ENCODE measurements at places on chromosomes 5 and 9.

DNA sequence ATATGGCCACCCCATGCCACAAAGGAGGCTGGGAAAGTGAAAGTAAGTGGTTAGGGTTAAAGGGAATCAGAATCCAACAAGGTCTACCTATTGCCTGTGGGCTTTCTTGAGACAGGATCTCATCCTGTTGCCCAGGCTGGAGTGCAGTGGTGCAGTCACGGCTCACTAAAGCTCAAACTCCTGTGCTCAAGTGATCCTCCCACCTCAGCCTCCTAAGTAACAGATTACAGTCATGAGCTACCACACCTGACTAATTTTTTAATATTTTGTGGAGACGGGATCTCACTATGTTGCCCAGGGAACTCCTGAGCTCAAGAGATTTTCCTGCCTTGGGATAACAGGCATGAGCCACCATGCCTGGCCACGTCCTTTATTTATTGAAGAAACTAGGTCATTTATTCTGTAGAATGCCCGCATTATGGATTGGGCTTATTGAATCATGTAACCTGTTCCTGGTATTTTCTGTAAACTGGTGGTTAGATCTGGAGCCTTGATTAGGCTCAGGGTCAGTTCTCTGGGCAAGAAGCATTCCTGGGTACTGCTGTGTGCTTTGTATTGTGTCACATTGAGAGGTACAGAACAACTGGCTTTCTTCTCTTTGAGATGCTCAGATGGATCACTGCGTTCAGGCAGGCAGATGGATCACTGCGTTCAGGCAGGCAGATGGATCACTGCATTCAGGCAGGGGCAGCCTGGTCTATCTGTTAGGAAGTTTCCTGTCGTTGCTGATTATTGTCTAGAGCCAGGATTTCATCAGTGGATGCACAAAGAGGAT, 41.6 kb downstream of the ERGIC1 start:
- no peak for DNase-seq

DNA sequence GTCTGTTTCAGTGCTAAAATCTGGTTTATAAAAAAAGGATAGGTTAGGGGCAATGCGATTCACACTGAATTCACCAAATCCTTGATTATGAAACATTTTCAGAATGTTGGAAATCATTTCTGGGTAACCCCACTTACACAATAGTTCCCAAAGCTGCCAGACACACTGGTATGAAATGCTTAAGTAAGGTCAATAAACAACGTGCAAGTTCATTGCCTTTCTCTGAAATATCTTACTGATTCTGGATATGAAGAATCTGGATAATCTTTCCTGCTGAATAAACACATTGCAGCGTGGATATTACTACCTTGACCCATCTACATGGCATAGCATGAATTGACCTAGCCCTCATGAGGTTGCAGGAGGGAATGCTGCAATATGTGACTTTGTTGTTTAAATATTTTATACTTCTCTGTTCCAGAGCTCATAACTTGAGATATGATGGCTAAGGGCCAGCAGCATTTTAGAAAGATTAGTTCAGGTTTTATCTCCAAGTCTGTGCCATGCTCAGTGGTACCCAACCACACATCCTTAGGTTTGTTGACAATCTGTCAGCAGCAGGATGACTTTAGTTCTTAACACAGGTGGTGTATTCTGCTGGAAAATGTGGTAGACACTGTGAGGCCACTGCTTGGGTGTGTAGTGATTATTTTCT, 121.0 kb downstream of the NREP start:
- DNase-seq: peak; percentile 36

GRCh38 chr5:98573834-98574320, 199.6 kb upstream of the RGMB start:
- DNase-seq: no peak

GRCh38 chr9:77018969-77019235, 553 bp upstream of the FOXB2 start:
- DNase-seq: no peak

GRCh38 chr9:84230355-84231145, 110.0 kb downstream of the SLC28A3 start:
- peak; percentile 66 for DNase-seq

- DNase-seq: no peak
Observed at GRCh38 chr5:146640285-146640896, 124.4 kb upstream of the GPR151 start.

GRCh38 chr9:110399983-110400382, 62.3 kb upstream of the TXNDC8 start:
- DNase-seq: no peak

- DNase-seq: peak; percentile 62
Observed at GRCh38 chr5:96963267-96963666, 27.4 kb downstream of the LNPEP start.

DNA sequence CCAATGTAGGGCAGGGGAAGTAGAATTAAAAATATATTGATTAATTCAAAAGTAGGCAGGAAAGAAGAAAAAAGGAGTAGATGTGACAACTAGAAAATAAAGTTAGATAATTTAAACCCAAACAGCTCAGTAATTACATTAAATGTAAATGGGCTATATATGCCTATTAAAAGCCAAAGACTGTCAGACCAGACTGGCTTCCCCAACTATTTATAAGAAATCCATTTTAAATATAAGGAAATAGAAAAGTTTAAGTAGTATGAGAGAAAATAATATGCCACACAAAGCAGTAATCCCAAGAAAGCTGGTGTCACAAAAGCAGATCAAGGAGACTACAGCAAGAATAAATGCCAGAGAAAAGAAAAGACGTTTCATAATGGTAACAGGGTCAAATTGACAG, 28.9 kb upstream of the SARDH start:
- no peak for DNase-seq

GRCh38 chr9:14156046-14156445, 157.9 kb downstream of the NFIB start:
- no peak for DNase-seq

DNA sequence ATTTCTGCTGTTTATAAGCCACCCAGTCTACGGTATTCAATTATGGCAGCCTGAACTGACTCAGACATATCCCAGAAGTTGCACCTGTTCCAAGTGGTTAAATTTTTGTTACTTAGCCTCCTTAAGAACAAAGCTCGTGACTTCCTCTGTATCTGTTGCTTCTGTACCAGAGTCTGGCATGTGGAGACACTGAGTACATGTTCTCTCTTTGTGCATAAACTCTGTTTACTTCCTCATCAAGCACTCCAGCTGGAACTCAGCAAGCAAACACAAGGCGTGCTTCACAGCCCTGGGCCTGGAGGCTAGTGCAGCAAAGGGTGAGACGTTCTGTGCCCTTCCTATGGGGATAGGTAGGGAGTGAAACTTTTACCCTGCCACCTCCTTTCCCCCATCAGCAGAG, 19.0 kb downstream of the C9orf152 start:
- no peak for DNase-seq

DNA sequence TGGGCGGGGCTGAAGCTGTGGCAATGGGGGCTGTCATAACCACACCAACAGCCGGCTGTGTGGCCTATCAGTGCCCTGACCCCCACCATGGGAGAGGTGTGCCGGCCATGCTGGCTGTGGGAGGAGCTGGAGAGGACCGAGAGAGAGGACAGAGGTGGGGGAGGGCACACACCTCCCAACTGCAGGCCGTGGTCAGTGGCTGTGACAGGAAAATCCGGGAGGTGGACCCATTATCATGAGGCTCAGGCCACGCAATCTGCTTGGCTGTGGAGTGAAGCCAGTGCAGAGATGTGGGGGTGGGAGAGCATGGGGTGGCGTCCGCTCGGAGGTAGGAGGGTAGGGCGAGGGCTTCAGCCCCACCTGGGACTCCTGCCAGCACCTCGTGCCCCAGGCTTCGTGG, 136.1 kb downstream of the RXRA start:
- DNase-seq: no peak

DNA sequence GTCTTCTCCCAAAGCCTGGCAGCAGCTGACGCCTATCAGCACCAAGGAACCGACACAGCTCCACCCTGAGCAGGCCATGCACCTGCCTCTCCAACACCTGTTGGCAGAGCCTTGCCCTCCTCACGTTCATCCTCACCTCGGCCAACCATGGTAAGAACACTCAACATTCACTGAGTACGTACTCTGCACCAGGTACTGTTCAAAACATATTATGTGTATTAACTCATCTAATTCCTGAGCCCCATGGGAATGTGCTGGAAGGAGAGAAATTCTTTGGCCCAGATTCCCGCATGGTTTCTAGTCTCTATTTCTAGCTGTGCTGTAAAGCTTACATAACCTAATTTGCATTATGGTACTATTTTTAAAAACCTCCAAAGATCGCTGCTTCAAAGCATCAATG, 86.1 kb downstream of the GPR21 start:
- DNase-seq: no peak

DNA sequence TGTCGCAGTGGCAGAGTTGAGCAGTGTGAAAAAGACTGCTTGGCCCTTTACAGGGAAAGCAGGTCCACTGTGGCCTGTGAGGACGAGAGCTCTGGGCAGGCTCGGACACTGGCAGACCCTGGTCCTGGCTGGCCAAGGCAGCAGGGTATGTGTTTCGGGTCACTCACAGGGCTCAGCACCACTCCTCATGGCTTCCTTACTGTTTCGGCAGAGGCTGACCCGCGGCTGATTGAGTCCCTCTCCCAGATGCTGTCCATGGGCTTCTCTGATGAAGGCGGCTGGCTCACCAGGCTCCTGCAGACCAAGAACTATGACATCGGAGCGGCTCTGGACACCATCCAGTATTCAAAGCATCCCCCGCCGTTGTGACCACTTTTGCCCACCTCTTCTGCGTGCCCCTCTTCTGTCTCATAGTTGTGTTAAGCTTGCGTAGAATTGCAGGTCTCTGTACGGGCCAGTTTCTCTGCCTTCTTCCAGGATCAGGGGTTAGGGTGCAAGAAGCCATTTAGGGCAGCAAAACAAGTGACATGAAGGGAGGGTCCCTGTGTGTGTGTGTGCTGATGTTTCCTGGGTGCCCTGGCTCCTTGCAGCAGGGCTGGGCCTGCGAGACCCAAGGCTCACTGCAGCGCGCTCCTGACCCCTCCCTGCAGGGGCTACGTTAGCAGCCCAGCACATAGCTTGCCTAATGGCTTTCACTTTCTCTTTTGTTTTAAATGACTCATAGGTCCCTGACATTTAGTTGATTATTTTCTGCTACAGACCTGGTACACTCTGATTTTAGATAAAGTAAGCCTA, 15.7 kb downstream of the SQSTM1 start:
- DNase-seq: no peak

GRCh38 chr5:151151793-151152192, 5.8 kb downstream of the ANXA6 start:
- DNase-seq: peak; percentile 72

DNA sequence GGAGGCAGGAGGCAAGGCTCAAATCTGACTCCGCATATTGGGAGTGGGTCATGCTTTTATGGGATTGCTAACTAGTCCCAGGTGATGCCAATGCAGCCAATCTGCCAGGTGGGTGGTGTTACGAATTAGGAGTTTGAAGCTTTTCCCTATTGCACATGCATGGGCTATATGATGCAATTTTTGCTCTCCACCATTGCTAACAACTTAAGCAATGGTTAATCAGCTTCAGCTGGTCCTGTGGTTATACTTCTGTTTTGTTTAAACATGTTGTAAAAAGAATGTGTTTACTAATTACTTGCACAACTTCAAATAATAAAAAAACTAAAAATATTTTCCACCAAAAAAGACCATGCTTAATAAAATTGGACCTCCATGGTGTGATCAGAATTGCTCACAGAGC, 55.7 kb downstream of the SHC3 start:
- peak; percentile 19 for DNase-seq

DNA sequence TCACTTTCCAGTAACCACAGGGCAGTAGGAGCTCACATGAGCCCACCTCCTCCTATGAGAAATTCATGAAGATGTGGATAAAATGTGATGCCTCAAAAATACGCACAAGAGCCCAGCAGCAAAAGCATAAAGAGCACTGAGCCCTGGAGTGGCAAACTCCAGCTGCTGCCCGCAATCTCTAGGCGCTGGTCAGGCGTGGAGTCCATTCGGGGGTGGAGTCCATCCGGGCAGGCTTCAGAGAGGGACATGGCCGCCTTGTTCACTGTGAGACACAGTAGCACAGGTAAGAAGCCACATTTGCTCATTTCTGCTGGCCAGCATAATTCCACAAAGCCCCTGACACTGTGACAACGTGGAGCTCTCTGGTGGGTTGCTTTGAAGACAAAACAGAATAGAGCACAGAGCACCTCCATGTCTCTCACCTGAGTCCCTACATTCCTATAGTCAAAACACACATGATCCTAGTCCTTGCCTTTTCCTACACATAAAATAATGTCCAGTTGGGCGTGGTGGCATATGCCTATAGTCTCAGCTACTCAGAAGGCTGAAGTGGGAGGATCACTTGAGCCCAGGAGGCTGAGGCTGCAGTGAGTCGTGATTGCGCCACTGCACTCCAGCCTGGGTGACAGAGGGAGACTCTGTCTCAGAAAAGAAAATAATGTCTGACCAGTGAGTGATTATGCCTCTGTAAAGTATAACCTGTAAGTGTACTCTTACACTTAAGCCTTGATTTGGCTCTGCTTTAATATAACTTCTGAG, 365.2 kb downstream of the GADD45G start:
- DNase-seq: no peak

GRCh38 chr5:125162714-125163113, 416.3 kb upstream of the ZNF608 start:
- DNase-seq: no peak

DNA sequence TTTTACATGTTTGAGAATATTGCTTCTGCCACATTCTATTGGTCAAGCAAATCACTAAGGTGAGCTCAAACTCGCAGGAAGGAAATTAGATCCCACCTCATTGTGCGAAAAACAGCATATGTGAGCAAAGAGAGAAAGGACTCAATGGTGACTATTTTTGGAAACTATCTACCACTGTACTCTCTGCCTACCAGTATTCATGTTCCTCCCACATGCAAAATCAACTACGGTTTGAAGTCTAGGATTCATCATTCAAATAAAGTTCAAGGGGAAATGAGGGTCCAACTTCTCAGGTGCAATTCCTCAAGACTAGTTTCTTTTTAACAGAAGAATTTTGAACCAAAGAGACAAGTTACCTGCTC, 60.6 kb downstream of the FAM174A start:
- peak; percentile 5 for DNase-seq

Measured in GM03348 (cell line).